Activated CD4-positive, alpha-beta T cell treated with anti-CD3 and anti-CD28 coated beads for 1 hour (primary cell): ENCODE measurements at places on chromosomes 4 and X.

- DNase-seq, result no peak
Measured at GRCh38 chr4:120769227-120769626, 153.3 kb downstream of the PRDM5 start.

- no peak for DNase-seq
Measured at GRCh38 chr4:18247189-18247588, 225.6 kb upstream of the LCORL start.

GRCh38 chr4:185335579-185335978 lies 60.1 kb downstream of the LRP2BP start:
- DNase-seq, result no peak

DNA sequence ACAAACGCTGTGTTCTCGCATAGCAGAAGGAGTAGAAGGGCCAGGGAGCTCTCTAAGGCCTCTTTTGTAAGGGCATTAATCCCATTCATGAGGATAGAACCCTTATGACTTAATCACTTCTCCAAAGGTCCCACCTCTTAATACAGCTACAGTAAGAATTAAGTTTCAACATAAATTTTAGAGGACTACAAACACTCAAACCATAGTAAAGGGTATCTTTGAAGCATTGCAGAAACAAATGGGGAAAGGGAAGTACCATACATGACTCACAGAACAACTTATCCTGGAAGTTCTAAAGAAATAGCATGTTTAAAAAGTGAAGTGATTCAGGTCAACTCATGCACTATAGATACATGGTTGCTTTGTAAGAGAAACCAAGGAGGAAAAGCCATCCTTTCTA lies 680.8 kb downstream of the RPA4 start:
- DNase-seq, result no peak

DNA sequence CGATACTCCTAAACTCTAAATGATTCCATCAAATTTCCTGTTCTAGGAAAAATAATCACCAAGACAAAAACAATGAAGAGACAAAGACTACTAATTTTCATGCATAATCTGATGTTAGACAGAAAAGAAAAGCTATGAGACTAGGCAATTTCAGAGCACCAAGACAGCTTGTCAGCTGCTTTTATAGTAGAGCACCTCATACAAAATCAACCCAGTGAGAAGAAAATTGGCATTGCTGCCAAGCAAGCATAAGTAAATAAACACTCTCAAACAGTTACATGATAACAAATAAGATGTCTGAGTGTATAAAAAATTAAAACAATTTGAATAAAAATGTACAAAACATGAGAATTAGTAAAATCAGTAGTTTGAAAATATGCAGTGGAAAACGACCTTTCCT lies 1544.6 kb downstream of the C4orf33 start:
- DNase-seq, result no peak

GRCh38 chrX:13732246-13733067 lies 2.0 kb downstream of the TRAPPC2 start:
- DNase-seq, result no peak

- no peak for DNase-seq
Measured at GRCh38 chr4:114184901-114185300, 205.5 kb upstream of the ARSJ start.

DNA sequence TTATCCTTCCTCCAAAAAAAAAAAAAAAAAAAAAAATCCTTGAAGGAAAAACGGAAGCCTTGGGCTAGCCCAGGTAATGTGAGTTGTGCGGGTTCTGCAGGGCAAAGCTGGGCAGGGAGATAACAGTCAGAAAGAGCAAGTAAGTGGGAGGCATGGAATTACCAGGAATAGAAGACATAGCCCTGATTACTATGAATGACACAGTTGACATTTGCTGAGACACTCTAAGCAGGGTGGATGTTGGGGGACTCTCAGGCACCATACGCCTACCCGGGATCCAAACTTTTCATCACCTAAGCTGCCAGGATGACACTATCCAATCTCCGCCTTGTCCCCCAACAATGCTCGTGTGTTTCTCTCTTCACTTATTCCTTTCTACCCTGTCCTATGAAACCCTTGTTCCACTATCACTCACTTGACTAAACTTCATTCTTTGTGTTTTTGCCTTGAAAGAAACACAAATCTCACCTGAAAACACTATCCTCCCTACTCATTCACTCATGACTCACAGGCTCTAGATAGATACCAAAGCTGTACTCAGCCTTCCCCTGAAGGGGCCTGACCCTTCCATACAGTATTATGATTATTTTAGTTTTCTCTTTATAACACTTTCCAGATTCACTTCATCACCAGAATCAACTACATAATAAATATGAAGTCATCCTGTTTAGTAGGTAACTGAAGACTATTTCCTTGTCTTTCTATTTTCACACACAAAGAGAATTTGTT lies 158.4 kb downstream of the INPP4B start:
- DNase-seq, result no peak

DNA sequence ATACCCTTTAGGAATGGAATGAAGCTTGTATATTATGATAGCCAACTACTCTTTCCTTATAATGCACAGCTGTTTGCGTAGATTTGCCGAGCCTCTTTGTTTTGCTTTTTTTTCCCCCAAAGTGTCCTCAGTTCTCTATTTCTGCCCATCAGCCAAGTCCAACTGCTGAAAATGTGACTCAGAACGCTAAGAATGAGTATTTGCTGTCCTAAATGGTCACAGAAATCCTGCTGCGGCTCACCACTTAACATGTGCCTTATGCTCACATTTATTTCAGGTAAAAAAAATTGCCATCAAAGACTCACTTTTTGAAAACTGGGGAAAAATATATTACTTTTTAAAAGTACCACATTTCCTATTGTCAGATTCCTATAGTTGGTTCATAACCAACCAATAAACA lies 36.9 kb downstream of the GABRA4 start:
- no peak for DNase-seq

DNA sequence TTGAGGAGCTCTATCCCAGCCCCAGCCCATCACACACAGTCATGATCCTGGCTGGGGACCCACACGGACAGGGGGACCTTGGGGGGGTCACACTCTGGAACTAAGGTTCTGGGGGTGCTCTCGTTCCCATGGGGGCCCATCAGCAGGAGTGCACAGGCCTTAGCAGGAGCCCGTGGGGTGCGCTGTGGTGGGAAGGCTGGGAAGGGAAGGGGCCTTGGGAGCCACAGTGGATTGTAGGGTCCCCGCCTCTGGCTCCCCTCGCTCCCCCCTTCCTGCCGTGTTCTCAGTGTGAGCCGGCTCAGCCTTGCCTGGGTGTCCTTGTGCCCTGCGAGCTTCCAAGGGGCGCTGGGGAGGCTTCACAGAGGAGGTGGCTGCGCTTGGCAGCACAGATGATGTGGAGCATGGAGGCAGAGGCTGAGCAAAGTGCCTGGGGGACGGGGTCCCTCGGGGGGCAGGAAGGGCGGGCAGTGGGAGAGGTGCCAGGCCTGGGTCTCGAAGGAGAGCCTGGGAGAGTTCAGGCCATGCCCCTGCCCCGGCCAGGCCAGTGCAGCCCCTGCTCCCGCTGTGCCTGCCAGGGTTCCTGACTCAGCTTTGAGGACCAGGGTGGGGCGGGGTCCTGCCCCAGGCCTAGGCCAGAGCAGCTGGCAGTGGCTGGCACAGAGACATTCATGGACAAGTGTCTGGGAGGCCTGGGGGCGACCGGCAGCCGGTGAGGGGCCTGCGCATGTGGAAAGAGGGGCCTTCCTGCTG lies 5.5 kb upstream of the HGFAC start:
- no peak for DNase-seq

DNA sequence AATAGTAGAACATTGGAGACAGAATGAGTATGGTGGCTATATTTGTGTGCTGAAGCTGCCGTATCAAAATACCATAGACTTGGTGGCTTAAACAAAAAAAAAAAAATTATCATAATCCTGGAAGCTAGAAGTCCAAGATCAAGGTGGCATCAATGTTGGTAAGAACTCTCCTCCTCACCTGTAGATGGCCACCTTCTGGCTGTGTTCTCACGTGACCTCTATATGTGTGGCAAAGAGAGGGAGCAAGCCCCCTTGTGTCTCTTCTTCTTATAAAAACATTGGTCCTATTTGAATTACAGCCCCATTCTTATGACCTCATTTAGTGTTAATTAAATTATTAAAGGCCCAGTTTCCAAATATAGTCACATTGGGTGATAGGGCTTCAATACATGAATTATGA lies 1640.9 kb upstream of the PCDH7 start:
- no peak for DNase-seq

- no peak for DNase-seq
Measured at GRCh38 chrX:14798805-14799397, 74.0 kb downstream of the FANCB start.

DNA sequence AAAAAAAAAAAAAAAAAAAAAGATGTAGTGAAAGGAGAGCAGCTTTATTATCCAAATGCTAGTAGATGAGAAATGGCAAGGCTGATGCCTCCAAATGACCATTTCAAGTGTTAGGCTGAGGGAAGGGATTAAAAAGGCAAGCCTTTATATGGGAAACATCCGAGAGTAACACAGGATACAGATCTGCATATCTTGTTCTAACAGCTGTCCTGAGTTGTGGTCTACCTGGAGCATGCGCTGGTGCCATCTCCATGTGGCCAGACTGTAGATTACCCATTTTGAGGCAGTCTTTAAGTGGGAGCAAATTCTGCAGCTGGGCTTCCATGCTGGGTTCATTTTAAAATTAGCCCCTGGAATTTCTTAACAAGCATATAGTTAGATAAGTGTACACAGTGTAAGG lies 26.0 kb upstream of the ELF2 start:
- no peak for DNase-seq

DNA sequence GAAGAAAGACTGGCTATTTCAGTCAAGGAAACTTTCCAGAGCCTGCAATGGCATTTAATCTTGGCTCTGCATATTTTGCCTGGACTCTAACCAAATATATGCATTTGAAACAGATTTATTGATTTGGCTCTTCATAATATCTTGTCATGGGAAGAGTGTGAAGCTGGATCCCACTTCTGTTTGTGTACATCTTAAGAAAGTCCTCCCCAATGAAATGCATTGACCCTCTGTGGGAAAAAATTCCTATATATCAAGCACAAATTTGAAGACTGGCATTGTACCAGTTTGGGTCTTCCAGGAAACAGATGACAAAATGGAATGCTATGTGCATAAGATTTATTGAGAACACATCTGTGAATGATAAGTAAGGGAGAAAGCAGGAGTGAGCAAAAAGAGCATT lies 897.3 kb upstream of the TENM3 start:
- DNase-seq, result no peak

DNA sequence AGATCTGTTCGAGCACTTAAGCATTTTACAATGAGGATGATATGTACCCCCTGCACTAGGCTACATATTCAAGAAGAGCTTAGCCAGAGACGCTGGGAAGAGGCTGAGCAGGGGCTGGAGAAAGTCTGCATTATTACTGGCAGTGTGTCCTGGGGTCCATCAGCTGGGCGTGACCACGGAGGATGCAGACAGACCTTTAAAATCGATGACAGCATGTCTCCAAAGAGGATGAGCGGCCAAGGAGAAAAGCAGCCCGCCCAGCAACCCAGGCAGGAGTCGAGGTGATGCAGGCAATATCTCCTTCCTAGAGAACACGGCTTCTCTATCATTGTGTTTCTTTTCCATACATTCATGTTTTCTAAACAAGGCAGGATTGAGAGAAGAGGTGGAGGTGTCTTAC lies 300.7 kb downstream of the USP46 start:
- DNase-seq, result no peak

- no peak for DNase-seq
Measured at GRCh38 chr4:10495651-10496050, 38.4 kb upstream of the ZNF518B start.

DNA sequence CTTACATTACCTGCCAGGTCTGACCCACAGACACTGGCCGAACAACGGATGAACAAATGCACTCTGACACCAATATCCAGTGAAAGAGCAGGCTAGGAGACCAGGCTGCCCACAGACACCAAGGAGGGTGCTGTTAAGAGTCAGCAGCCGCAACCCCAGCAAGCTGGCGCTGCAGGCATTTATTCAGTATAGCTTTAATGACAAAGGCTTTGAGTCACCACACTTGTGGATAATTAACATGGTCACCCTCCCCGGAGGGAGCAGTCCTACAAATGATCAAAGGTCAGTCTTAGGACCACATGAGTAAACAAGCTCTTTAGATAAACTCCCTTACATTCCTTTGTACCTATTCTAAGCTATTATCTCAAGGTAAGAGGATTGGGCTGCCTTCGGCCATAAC lies 368.5 kb upstream of the GRID2 start:
- DNase-seq, result no peak

DNA sequence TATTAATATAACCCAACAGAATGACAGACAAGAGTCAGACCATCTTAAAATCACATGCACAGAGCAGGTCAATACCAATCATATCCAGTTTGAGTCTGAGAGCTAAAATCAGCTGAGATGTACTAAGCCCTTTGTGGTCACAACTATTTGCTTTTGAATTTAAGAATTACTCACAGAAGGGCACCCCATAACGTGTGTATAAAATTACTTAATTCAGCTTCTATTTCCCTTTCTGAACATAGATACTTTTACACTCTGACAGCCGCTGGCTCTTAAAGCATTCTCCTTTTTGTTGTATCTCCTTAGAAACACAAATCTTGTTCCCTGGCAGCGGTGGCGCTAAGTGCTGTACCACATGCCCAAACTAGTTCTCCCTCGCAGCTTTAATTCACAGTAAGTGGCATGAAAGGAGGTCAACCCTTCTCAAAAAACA lies 14.8 kb upstream of the PPARGC1A start:
- DNase-seq, result no peak

- DNase-seq, result no peak
Measured at GRCh38 chrX:24696294-24696693, 2.6 kb downstream of the POLA1 start.

- no peak for DNase-seq
Measured at GRCh38 chr4:188780028-188780427, 640.8 kb downstream of the TRIML1 start.

DNA sequence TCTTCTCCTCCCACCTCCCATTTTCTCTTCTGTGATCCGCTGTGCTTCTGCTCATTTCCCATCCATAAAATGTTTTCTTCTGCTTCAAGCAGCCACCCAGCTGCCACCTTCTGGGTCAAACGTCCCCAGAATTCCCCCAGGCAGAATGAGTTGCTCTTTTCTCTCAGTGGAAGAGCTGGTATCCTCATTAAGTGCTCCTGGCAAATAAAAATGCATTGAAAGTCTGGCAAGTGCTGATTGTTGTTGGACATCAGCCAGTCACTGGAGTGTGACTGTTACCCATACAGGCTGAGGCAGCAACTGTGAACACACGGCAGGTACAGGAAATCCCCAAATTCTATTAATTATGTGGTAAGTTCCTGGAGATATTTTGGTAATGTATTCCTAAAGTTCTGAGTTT lies 52.6 kb downstream of the LIMCH1 start:
- no peak for DNase-seq

GRCh38 chr4:122847931-122848330 lies 21.3 kb downstream of the FGF2 start:
- no peak for DNase-seq

- DNase-seq, result no peak
Measured at GRCh38 chrX:72270316-72270866, 6.7 kb downstream of the RPS4X start.

GRCh38 chr4:6294705-6295421 lies 25.2 kb downstream of the WFS1 start:
- no peak for DNase-seq

GRCh38 chr4:8904666-8905065 lies 33.0 kb upstream of the HMX1 start:
- no peak for DNase-seq
